ENCODE measurements at places on chromosomes 1 and 21.

- DNase-seq, result no peak
Measured at GRCh38 chr1:61753998-61754508, 11.8 kb downstream of the PATJ start.

GRCh38 chr1:100461222-100461621 is 76.7 kb upstream of the GPR88 start:
- no peak for DNase-seq

DNA sequence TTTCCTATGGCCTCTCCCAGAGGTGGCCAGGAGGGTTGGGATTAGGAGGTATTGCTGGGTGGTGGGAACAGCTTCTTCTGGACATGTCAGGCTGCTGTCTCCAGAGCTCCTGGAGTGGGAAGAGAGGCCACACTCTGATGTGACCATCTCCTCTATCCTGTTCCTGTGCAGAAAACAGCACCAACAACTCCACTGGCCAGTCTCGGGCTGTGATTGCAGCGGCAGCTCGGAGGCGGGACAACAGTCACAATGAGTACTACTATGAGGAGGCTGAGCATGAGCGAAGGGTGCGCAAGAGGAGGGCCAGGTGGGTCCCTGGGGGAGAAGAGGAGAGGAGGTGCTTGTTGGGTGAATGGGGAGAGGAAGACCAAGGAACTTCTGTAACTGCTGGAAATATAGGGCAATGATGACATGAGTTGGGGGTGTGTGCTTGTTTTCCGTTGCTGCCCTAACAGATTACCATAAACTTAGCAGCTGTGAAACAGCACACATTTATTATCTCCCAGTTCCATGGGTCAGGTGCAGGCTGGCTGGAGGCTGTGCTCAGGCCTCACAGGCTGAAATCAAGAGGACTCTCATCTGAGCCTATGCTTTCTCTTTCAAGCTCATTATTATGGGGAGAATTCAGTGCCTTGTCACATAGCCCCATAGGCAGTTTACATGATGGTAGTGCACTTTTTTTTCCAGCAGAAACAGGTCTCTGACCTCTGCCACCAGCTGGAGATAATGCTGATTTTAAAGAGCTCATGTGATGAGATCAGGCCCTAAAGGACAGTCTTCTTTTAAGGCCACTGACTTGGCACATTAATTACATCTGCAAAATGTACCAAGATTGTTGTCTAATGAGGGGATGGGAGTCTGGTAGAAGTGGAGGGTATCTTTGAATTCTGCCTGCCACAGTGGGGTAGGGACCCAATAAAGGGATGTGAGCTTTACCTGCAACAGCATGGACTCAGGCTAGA is 20.8 kb downstream of the VANGL2 start:
- DNase-seq, result no peak

GRCh38 chr1:31084782-31085569 is 19.5 kb upstream of the PUM1 start:
- DNase-seq, result no peak

DNA sequence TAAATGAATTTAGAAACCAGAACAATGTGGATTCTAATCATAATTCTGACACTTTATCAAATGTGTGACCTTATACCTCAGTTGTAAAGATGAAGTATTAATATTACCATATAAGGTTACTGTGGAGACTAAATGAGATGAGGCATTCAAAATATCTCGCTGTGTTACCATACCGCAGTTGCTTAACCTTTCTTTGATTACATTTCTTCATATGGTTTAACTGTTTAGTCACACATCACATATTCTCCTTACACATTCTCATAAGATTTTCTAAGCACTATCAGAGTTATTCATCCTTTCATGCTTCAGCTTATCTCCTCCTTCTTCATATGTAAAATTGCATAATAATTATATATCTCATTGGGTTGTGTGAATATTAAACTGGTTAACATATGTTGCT is 88.9 kb downstream of the LRRC53 start:
- DNase-seq, result no peak

- no peak for DNase-seq
Measured at GRCh38 chr1:5981009-5981380, 11.2 kb downstream of the NPHP4 start.

- DNase-seq, result peak; percentile 9
Measured at GRCh38 chr1:167294528-167294927, 73.8 kb downstream of the POU2F1 start.

DNA sequence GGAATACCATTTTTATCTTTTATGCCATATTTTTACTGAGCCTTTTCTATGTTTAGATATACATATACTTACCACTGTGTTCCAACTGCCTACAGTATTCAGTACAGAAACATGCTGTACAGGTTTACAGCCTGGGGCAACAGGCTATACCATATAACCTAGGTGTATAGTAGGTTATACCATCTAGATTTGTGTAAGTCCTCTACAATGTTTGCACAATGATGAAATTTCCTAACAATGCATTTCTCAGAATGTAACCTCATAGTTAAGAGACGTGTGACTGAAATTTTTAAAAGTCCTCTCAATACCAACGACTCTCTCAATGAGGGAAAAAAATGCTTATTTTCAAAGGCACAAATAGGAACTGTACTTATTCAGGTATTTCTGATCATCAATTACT is 21.7 kb downstream of the INTS7 start:
- DNase-seq, result no peak

- peak; percentile 87 for DNase-seq
Measured at GRCh38 chr1:196180847-196181593, 427.2 kb downstream of the KCNT2 start.

DNA sequence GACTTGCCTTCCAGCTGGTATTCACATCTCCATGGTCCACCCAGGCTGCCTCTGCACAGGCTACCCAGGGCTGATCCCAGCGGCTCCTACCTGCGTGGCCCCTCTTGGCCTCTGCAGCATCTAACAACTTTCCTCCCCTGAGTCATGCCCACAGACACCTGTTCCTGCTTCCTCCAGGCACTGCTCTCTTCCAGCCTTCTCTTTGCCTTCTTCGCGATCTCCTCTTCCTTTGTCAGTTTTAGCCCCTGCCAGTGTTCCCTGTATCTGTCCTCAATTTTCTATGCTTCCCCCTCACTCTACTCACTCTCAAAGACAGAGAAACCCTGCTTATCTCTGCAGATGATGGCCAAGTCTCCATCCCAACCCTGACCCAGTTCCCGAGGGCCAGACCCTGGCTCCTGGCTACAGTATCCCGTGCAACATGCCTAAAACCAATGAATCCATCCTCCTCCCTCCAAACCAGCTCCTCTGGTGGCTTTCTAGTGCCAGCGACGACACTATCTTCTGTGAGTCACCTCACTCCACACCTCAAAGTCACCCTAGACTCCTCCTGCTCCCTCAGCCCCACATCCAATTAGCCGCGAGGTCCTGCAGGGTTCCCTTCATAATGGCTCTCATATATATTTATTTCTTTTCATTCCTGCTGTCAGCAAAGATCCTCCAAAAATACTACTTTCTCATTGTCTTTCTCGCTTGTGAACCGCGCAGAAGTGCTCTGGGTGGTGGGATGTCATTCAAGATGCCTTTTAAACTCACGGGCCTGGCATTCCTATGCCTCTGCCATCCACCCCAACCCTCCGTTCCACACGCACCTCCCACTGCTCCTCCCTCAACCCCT is 259.2 kb downstream of the TOMM20 start:
- no peak for DNase-seq

DNA sequence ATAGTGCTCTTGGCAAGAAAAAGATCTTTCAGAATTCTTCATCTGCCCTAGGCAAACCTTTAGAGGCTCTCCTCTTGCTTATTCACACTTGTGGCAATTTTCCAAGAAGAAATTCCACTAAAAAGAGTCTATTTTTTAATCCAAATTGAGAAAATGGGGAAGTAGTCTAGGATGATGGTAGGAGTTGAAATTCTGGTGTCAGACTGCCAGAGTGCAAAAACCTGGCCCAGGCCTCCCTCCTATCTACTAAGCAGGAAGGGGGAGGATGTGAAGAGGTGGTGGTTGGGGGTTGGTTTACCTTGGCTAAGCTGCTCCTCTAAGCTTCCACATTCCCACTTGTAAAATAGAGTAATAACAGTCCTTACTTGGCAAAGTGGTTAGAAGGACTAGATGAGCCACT is 120.6 kb upstream of the KCNJ15 start:
- DNase-seq, result peak; percentile 52

- no peak for DNase-seq
Measured at GRCh38 chr1:180934563-180934962, 21.9 kb downstream of the KIAA1614 start.

GRCh38 chr1:80893115-80893514 is 907.6 kb upstream of the ADGRL2 start:
- DNase-seq, result no peak

DNA sequence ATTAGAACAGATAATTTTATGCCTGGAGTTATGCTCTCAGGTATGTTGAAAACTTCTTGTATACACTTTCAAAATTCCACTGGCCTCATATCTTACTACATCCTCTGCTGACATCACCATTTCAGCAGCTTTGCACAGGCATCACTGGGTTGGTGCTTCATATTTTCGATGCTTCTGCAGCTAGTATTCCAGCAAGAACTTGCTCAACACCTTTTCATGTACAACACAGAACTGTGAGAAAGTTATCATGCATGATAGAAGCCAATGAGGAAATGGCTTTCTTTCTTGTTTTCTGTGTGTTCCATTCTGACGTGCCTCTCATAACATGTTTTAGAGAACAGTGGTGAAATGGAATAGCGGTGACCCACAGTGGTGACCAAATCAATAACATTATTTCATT is 5.1 kb upstream of the GBP5 start:
- DNase-seq, result no peak

DNA sequence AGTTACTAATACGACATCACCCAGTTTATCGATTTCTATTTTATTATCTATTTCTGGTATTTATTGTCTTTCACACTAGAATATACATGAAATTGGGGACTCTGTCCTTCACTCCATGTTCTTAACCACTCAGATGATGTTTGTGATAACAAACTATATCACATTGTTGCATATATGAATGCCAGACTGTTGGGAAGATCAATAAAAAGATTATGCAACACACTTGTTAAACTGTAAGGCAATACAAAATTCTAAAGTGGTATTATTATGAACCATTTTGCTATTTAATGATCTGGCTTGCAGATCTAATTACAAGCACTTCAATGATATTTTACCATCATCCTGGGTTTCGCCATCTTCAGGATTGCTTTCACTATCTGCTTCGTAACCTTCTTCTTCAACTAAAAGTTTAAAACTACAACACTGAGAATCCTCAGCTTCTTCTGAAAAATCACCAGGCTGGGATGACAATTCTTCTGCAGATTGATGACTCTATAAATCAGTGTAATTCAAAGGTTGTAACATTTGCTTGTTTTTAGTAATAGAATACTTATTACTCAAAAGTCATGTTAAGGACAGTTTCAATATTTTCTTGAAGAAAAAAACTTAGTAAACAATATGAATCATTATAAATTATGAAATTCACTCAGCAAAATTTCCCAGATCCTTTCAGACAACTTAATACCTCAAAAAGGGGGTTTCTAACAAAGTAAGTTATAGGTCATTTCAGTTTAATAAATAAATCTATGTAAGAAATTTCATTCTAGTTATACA is 63.9 kb downstream of the LYST start:
- no peak for DNase-seq

DNA sequence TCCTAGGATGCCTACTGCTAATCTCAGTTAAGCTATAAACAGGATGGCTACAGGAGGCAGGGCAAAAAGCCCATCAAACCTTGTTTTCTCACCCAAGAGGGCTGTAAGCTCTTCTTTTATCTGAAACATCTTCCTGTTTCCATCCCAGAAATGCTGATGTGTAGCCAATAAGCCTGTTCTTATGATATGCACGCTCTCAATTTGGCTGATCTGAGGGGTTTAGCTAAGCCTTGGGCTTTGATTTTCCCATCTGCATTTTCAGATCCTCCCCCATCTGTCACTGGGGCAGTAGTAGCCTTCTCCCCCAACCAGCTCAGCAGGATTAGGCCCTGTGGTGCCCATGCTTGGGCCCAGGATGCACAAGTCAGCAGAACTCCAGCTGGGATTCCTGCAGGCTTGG is 105.0 kb downstream of the BRINP2 start:
- no peak for DNase-seq

All from foreskin keratinocyte (primary cell).